ENCODE measurements at places on chromosomes 5 and 9.

GRCh38 chr5:92800365-92800764 is 780.7 kb downstream of the NR2F1-AS1 start:
- no peak for DNase-seq

DNA sequence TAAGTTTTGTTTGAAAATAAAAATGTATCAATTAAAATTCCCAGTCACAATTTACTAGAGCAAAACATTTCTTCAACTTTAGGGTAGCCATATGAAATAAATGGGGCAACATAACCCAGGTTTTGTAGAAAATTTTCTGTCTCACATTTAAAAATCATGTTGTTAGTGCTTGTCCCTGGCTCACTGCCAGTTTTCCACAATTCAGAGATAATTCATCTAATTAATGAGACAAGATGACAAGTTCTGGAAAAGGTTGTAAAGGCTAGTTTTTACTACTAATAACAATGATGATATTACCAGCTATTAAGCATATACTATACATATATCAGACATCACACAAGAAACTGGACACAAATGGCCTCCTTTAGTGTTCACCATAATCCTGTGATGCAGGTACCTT is 45.9 kb downstream of the MEGF9 start:
- no peak for DNase-seq

GRCh38 chr9:129094387-129095169 is 13.7 kb downstream of the DOLPP1 start:
- no peak for DNase-seq

GRCh38 chr9:104633976-104634520 is 16.0 kb upstream of the OR13C9 start:
- DNase-seq = no peak

DNA sequence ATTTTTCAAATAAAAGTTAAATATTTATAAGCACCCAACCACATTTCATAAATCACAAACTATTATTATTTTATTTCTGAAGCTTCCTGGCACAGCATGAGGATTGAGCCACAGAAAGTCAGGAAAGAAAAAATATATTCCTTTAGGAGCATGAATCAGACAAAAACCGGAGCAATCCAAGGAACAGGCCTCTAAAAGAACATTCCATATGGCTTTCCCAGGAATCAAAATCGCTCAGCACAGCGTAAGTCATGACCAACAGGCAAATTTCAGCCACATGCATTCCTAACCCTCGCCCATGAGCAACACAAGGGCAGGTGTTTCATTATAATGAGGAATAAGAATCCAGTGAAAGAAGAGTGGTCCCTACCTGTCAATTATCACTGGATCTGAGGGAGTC is 26.7 kb downstream of the EBF1 start:
- no peak for DNase-seq

- no peak for DNase-seq
These were observed 16.0 kb upstream of the TEX48 start for GRCh38 chr9:114697951-114698351.

DNA sequence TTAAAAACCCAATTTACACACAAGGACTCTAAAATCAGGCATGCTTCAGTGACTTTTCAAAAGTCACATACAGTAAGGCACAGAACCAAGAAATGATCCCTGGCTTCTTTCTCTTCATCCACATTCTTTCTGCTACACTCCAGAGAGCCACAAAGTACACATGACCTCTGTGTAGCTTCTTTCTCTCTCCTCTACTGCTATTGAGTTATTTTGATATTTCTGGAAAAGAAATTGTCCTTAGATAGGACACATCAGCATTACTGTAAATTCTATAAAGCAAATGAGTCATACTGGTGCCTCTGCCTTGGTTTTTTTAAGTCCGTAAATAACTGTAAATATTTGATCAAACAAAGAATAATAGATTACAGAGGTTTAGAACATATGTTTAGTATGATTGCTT is 96.3 kb downstream of the KIAA0825 start:
- DNase-seq = no peak

DNA sequence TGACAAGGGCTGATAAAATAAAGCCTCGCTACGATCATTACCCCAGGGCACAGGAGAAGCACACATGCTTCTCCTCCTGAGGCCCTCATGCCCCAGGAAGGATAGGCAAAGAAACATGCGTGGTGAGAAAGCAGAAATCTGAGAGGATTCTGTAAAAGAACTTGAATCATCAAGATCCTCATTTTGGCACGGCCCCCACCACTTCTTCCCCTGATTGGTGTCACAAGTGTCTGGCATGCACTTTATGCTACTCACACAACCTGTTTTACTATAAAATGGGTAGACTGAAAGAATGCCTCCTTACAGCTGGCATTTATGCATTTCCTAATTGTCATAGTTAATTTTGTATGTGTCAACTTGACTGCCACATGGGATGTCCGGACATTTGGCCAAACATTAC is 32.1 kb downstream of the PCA3 start:
- no peak for DNase-seq

DNA sequence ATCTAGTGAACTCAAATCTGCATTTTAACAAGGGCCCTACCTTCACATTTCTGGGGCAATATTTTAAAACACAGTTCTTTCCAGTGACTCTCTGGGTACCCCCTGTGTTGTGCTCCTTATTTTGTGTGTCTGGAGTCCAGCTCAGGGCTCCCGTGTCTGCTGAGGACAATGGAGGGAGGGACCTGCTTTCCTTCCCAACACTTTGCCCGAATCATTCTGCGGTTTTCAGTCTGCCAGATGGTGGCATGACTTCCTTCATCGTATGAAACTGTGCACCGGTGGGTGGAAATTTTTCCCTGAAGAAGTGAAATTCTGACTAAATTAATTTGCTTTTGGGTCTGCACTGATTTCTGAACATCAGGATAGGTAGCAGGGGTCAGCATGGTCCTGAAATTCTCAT is 153.6 kb upstream of the CD180 start:
- no peak for DNase-seq

- DNase-seq = no peak
These were observed 115.7 kb upstream of the MPDZ start for GRCh38 chr9:13395156-13395555.

- DNase-seq = no peak
These were observed 32.9 kb upstream of the CEP72 start for GRCh38 chr5:579211-579610.

DNA sequence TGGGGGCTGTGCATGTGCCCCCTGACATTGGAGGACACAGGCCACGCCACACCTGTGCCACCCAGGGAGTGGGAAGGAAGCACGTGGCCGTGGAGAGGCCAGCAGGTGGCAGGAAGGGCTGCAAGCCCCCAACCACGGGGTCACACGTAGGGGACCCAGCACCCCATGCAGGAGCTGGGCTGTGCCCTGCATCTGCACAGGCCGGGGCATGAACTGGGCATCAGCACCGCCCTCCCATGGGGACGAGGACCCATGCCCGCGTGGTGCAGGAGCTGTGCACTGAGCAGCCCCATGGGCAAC is 13.8 kb upstream of the CLPTM1L start:
- no peak for DNase-seq

DNA sequence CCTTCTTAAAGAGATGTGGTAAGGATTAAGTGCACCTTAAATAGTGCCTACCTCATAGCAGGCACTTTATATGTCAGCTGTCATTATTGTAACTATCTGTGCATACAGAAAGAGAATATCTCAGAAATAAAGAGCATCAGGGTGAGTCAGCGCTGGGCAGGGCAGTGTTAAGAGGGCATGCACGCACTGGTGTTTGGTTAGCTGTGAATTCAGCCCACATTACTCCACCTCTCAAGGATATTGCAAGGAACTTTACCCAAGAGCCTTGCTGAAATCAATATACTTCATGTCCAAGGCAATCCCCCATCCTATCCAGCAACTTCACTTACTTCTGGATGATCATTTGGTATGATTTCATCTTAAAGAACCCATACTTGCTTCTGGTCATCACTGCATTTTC is 300.9 kb downstream of the NTRK2 start:
- DNase-seq = no peak

GRCh38 chr9:108277216-108277615 is 578.6 kb downstream of the ACTL7B start:
- DNase-seq = no peak

DNA sequence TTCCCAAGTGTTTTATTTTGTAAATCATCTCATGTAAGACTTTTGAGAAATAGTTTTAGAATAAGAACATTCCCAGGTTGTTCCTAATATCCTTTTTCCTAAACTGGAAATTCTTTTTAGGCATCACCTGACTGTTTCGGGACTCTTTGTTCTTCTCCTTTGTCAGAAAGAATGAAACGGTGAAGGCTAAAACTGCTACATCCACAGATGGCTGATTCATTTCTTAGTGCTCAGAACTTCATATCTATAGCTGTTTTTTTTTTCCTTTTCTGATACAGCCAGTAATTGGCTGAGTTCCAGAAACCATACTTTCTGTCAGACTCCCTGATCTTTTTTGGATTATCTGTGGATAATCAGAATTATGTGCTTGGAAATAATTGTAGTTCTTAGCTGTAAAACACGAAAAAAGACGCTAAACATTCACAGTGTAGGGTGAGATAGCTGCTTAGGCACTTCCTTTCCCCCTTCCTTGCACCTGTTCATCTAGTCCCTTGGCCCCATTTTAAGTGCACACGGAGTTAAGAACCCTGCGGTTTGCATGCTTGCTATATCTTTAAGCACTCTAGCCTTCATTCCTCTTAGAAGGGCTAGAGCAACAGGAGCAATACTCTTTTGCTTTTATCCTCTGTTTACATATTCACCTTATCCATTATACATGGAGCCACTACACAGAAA is 283.9 kb downstream of the PJA2 start:
- no peak for DNase-seq

DNA sequence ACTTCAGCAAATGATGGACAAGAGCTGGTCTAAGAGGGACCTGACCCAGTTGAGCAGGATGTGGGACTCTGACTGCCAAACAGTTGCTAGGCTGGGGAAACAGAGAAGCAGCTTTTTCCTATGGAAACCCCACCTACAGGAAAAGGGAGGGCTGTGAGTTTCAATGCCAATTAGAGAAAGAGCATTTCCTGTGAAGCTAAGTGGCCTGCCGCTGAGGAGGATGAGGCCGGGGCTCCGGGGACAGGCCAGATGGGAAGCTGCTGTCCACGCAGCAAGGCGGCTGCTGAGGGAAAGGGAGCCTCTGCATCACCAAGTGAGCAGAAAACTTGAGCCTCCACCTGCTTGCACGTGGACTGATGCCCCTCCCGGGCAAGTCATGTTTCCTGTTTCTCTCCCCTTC is at the start of gene PCDH12:
TSS of gene PCDH12 (minus strand) at position 90 of the 400 bp plus-strand sequence. CDS start 351 bp downstream, outside the sequence.
- DNase-seq = no peak

- no peak for DNase-seq
These were observed 62.7 kb downstream of the PRELID2 start for GRCh38 chr5:145772466-145772865.

- no peak for DNase-seq
These were observed 79.5 kb upstream of the HAND1 start for GRCh38 chr5:154557548-154557947.

GRCh38 chr5:5711112-5711511 is 288.6 kb downstream of the ICE1 start:
- DNase-seq = no peak

- DNase-seq = no peak
These were observed 36.5 kb downstream of the LAMC3 start for GRCh38 chr9:131045300-131046092.

- no peak for DNase-seq
These were observed 98.9 kb downstream of the MAP1B start for GRCh38 chr5:72206160-72206559.

- no peak for DNase-seq
These were observed 132.6 kb downstream of the PDZD2 start for GRCh38 chr5:31771500-31771899.

GRCh38 chr5:115321309-115321708 is 24.9 kb upstream of the CCDC112 start:
- no peak for DNase-seq

- no peak for DNase-seq
These were observed 6.2 kb downstream of the KIF4B start for GRCh38 chr5:155019601-155020226.

GRCh38 chr5:111585291-111585690 is 73.0 kb upstream of the STARD4 start:
- no peak for DNase-seq

DNA sequence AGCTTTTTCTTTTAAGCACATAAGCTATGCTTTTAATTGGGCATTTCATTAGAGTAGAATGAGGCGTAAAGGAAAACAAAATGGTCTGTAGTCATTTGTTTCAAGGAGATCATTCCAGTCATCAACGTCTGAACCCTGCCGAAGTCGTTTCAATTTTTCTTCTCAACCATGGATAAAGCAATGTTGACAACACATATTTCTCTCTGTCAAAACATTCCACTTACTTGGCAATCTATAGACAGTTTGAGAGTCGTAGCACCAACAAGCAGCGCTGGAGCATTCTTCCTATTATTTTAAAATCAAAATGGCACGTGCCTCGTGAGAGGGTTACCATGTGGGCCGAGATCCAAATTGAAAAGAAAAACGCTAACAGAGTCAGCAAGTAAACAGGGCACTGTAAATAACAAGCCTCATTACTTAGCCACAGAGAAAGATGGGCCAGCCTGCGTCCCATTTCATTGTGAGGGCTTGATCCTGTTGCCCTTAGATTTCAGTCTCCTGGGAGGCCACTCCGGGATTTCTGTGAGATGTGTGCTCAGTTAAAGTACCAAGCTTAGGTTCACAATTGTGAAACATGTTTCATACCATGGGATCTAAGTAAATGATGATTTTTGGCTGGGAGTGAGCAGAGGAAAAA is 422.9 kb downstream of the DTWD2 start:
- DNase-seq = no peak

GRCh38 chr5:133930061-133930812 is 38.2 kb downstream of the C5orf15 start:
- no peak for DNase-seq

DNA sequence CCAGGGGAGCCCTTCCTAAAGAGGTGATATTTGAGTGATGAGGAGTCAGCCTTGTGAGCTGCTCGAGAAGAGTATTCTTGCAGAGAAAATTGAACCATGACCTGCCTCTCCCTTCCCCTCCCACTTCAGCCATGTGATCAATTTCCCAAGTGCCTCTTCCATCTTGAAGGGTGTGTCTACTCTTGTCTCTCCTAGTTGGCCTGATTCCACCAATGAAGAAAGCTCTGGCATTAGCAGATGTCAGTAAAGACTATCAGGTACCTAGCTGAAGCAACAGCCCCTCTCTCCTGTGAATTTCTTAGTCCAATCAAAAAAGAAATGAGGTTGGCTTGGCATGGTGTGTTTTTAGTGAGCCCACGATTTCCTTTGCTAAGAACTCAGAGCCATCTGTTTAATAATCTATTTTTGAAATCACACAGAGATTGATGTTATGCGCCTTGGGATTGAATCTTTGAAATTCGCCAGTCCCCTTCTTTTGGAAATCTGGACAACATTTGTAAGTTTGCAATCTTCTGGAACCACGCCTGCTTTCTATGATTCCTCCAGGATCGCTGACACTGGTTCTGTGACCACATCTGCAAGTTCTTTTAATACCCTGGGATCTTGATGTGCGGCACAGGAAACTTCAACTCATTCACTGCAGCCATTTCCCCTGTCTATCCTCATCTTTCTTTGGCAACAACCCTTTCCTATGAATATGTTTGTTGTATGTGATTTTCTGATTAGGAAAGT is 404.6 kb downstream of the DMRT2 start:
- no peak for DNase-seq

All from GM18507 (cell line).